Jurkat, Clone E6-1 (cell line): ENCODE measurements at places on chromosomes 7 and 10.
A peak's percentile ranks its signal among the peaks of the same experiment; 100 is the strongest.

DNA sequence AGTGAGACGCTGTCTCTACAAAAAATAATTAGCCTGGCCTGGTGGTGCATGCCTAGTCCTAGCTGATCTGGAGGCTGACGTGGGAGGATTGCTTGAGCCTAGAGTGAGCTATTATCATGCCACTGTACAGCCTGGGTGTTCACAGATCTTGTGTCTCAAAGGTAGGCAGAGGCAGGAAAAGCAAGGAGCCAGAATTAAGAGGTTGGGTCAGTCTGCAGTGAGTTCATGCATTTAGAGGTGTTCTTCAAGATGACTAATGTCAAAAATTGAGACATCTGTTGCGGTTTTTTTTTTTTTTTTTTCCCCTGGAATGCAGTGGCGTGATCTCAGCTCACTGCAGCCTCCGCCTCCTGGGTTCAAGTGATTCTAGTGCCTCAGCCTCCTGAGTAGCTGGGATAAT is 5.4 kb downstream of the PPIA start:
- no peak for DNase-seq

- peak; percentile 57 for DNase-seq
Observed at GRCh38 chr7:73557397-73558257, at the start of gene BCL7B. Gene BCL7B (minus strand): TSS chr7:73557690. CDS start chr7:73557578, 112 bp downstream.

DNA sequence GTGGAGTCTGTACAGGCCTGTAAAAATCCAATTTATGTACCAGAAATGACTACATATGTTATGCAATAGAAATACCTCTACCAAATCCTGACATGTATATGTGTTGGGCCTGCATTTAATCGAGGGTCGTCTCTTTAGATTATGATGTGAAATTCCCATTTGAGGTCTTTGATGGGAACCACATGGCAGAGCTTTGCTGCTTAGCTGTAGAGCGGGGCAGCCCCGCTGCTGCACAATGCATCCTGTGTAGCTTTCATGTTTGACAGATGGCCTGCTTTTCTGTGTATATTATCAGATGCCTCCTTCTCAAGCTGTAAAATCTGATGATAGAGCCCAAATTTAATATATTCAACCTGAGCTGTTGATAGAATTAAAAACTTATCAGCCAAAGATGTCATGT is 65.8 kb downstream of the RAB18 start:
- DNase-seq: no peak

- DNase-seq: no peak
Observed at GRCh38 chr10:112394475-112394875, 20.6 kb downstream of the ACSL5 start.

- no peak for DNase-seq
Observed at GRCh38 chr7:149825567-149826343, 12.4 kb upstream of the ZNF862 start.

DNA sequence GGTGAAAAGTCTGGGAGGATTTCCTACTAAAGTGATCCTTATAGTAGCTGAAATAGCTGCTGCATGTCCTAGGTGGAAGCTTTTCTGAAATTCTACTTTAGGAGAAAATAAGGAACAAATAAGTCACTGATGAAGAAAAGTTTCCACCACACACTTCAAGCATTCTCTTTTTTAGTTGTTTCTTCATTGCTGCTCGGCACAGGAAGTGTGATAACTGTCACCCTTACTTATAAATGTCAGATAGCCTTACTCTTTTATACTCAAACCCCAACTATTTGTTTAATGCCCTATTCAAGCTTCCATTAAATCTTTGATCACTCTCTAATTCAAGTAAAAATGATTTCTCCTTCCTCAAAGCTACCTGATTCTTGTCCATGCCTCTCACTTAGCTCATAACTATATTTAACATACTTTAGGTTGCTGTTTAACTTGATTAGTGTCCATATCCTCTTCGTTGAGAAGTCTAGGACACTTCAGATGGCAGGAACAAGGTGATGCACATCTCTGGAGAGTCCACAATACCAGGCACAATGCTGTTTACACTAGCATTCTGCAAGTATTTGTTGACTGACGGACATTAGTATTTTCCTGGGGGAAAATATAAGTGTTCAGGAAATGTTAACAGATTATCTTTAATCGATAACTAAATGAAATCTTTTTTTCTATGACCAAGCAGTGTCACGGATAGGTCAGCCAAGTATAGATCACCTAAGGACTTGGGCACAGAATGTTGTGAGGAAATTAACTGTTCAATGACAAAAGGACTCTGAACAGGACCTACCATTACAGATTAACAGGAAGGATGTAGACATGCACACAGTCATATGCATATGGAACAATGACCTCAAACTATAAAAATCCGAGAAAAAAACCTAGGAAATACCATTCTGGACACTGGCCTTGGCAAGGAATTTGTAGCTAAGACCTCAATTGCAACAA is 67.4 kb downstream of the ZNF438 start:
- peak; percentile 33 for DNase-seq

DNA sequence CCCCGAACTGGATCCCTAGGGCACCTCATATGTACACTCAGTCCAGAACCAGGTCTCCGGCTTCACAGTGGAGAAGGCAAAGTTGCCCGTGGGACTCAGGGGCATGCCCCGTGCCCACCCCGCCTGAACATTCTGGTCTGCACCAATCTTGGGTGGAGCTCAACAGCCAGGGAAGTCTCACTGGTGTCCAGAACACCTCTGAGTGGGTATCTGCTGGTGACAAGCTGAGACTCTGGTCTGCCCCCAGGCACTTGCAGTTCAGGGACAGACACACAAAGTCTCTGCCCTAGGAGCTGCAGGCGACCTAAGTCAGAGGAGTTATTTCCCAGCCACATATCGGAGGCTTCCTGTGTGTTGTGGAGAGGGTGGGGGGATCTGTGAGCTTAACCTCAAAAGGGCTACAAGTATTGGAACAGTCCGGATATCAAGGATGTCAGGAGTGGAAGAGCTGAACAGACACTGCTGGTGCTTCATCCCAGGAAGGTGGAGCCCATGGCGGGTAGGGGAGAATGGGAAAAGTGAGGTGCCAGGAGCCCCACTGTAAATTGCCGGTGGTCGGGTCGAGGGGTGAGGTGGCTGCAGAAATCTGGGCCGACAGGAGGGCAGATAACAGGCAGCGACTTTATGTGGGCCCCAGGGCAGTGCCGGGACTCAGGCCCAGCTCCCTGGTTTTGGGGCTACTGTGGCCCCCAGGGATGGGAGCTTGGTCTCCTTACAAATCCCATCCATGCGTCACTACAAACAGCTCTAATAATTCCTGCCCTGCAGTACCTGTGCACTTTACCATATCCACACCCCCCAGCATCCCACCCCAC is 8.6 kb upstream of the TLX1 start:
- no peak for DNase-seq

GRCh38 chr7:2487586-2488271 is 11.5 kb upstream of the GRIFIN start:
- DNase-seq: no peak

GRCh38 chr7:132618271-132618955 is 42.1 kb upstream of the PLXNA4 start:
- DNase-seq: no peak

DNA sequence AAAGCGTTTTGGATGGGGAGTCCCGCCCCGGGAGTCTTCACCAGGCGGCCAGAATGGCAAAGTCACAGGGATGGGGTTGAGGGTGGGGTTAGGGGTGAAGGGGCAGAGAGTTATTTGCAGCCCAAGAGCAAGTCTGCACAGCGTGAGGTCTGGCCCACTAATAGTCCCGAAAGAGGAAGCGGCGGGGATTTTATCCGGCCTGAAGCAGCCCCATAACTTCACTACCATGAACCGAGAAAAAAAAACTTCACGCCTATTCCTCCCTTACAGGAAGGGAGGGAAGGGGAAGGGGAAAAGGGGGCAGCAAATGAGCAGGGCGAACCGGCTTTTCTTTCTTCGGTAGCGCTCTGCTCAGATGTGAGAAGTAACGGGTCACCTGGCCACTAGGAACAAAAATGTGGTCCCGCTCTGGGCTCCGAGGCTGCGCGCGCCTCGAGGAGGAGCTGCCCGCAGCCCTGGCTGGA is 712 bp downstream of the ITPRIP start:
- no peak for DNase-seq

DNA sequence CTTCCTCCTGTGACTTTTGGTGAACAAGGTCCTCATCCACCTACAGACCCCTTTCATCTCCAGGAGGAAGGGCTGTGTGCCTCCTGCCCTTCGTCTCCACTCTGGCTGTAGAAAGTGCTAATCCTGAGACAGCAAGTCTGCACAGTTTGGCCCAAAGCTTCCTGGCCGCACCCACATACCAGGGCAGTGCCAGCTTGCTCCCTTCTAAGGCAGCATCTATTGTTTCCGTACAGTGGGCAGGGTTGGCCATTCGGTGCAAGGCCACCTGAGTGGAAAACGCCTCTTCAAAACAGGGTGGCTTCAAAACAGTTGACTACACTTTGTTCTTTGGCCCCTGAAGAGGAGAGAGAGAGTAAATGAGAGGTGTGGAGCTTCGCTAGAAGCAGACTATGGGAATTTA is 134.1 kb upstream of the KLF14 start:
- DNase-seq: no peak

GRCh38 chr10:124387078-124387874 is 31.4 kb downstream of the OAT start:
- DNase-seq: no peak

DNA sequence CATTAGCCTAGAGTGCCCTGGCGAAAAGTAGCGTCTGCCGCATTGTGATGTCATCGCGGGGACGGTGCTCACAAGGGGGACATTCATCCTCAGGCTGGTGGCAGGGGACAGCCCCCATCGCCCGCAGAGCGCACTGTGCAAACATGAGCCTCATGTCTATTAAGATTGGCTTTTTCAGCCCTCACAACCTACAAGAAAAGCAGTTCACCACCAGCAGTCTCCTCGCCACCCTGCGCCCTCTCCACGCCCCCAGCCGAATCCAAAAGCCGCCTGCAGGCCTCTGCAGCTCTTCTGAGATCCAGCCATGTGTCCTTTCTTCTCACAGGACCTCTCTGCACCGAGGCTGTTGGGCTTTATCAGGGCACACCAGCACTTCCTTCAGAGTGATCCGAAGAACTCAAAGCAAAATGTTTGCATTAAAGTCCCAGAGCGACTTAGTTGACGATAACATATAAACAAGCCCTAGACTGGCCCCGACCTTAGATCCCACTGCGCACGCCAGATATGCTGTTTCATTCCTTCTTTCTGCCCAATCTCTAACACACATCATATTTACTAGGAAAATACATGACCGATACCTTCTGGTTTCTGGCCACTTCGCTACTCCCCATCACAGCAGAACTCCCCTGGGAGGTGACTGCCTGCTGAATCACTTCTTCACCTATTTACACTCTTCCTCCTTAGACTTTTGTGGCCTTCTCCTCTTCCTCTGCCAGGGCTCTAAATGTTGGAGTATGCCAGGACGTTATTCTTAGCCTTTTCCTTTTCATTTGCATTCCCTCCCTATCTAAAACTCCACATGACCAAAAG is 206.0 kb upstream of the SH2B2 start:
- DNase-seq: no peak

GRCh38 chr7:131786204-131786603 is 229.8 kb upstream of the PODXL start:
- DNase-seq: no peak

GRCh38 chr10:63093227-63093626 is 39.9 kb upstream of the NRBF2 start:
- no peak for DNase-seq

DNA sequence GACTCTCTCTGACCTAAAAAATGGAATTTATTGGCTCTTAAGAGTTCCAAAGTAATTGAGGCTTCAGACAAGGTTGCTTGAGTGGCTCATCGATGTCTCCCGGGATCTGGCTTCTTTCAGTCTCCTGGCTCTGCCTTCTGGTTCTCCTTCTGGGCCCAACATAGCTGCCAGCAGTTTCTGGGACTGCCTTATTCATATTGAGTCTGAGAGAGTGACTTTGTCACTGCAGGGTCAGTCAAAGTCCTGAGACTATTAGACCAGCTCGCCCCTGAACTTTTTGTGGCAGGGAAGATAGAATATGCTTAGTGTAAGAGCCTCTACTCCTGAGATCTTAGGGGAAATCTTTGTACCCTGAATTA is 94.0 kb downstream of the MMRN2 start:
- DNase-seq: no peak

DNA sequence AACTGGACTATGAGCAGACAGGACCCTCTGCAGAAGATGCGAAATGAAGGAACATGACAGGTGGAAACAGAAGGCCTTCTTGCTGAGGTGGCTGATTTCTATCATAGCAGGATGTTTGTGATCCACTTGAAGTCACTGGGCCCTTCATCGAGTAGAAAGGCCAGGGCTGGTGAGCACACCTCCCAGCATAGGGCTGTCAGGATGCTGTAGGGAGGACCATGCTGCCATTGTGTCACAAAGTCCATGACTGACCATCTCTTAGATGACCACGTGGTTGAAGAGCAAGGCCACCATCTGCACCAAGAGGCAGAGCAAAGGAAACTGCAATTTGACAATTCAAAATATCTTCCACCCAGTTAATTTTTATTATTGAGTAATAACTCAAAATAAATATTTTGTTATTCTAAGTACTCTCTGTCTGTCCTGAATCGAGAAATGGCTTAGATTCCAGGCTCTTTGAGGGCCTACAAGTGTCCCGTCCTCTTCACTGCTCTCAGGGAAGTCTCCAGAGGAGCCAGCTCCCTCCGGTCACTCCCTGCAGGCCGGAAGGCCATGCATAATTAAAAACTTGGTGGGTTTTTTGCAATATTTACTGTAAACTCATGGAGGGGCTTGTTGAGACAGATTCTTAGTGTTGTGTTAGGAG is 249.3 kb upstream of the ZMIZ1 start:
- DNase-seq: no peak

DNA sequence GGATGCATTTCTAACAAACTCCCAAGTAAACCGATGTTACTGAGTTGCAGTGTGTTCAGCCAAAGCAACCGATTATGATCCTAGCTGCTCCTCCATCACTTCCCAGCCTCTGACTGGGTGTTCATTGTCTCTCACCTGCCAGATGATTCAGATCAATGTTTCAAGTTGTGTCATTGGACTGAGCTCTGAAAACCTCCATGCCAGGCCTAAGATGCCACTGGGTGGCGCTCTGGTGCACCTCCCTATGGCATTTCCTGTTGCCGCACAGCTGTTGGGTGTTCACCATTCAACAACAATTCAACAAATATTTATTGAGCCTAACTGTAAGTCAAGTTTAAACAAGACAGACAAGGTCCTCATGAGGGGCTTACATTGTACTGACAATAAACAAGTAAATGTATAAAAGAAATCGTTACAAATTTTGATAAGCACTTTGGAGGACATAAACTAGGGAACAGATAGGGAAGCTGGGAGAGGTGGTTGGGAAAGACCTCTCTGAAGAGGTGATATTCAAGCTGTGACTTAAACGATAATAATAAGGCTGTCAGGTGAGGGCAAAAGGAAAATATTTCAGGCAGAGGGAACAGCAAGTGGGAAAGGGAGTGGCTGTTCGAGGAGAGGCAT is 22.8 kb downstream of the RGR start:
- DNase-seq: peak; percentile 54
